Central memory CD8-positive, alpha-beta T cell (primary cell): ENCODE measurements at places on chromosomes 7 and 10.
A peak's percentile ranks its signal among the peaks of the same experiment; 100 is the strongest.

GRCh38 chr7:156635529-156636385, 4.8 kb upstream of the RNF32 start:
- peaks cover 57% of the 10 kb centered on the region for H3K27me3 ChIP-seq
- peaks cover 7% of the 10 kb centered on the region for H3K4me1 ChIP-seq
- no peak overlapping the region for H3K27ac ChIP-seq
- DNase-seq = no peak

GRCh38 chr7:44381494-44382220, 56.3 kb upstream of the CAMK2B start:
- H3K4me1 ChIP-seq = peaks cover 16% of the 10 kb centered on the region
- H3K36me3 ChIP-seq = peaks cover 14% of the 10 kb centered on the region
- H3K4me3 ChIP-seq = no peak overlapping the region
- peak overlapping the region; percentile 57 for H3K27ac ChIP-seq
- DNase-seq = no peak

- no peak for DNase-seq
- H3K27me3 ChIP-seq = peaks cover 21% of the 10 kb centered on the region
- H3K27ac ChIP-seq = no peak overlapping the region
- no peak overlapping the region for H3K4me3 ChIP-seq
- H3K4me1 ChIP-seq = no peaks in the 10 kb centered on the region
- no peaks in the 10 kb centered on the region for H3K36me3 ChIP-seq
Observed at GRCh38 chr7:74464931-74465886, 11.5 kb downstream of the GTF2IRD1 start.

DNA sequence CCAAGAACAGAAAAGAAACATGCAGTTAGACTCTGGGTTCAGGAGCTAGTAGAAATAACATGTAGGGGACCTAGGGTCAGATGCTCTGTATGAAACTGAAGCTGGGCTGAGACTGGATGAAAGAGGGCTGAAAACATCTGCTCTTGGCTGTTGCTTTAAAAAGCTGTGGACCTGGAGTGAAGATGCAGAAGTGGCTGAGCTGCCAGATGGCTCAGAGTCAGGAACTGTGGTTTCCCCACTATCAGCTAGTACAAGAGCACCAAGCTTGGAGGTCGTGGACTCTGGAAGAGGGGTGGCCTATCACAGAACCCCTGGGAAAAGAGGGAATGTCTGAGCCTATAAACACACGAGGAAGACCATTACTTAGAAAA, 5.9 kb downstream of the ADK start:
- peaks cover 32% of the 10 kb centered on the region for H3K4me1 ChIP-seq
- DNase-seq = no peak
- no peak overlapping the region for H3K4me3 ChIP-seq
- no peaks in the 10 kb centered on the region for H3K27me3 ChIP-seq
- no peak overlapping the region for H3K27ac ChIP-seq

DNA sequence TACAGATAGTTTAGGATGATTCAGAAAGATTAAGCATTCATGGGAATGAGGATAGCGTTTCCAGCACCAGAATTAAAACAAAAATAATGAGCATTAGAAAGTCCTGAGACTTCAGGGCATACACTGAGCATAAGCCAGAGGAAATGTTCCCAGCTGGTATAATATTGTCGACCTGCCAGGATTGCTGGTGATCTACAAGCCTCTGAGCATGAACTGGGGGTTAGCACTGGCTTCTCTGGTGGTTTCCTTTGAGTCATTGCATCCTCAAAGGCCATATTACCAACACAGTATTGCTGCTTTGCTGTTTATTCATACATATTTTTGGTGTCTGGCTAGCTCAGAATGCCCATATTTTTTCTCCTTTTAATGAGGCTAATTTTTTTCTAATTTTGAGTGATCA, 10.7 kb upstream of the ATRNL1 start:
- DNase-seq = no peak
- peaks cover 51% of the 10 kb centered on the region for H3K27me3 ChIP-seq
- no peaks in the 10 kb centered on the region for H3K4me1 ChIP-seq
- no peaks in the 10 kb centered on the region for H3K36me3 ChIP-seq
- H3K27ac ChIP-seq = no peak overlapping the region

DNA sequence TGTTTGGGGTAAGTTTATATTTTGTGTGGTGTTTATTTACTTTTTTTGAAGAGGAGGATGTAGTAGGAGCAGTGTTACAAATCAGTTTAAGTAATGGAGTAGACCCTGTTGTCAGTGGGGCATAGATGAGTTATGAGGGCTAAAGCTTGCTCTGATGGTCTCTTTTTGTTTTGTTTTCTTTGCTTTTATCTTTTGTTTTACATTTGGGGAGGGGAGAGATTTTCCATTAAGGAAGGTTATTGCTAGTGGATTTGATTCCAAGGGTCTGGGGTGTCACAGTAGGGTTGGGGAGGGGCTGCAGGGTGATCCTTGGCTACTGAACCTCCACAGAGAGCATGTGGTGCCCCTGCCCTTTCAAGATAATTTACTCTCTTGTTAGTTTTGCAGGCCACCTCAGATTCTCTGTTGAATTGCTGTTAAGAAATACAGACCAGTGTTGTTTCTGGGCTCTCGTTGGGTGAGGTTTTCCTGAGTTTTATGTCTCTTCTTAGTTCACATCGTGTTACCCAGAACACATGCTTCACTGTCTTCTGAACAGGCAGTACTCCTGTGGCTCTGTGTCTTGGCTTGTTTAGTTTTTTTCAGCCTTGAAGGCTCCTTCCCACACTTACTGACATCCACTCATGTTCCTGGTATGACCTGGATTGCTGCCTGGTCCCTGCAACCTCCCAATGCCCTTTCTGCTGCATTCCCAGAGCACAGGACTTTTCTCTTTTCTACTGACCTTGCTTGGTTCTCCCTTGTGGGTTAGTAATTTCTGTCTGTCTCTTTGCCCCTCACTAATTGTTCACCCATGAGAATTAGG, 4.2 kb downstream of the KIFBP start:
- H3K27ac ChIP-seq = peak overlapping the region; percentile 1
- H3K36me3 ChIP-seq = peaks cover 11% of the 10 kb centered on the region
- H3K27me3 ChIP-seq = no peaks in the 10 kb centered on the region

GRCh38 chr7:56030340-56030739, 20.9 kb downstream of the PSPH start:
- no peaks in the 10 kb centered on the region for H3K27me3 ChIP-seq
- H3K36me3 ChIP-seq = no peaks in the 10 kb centered on the region
- no peak overlapping the region for H3K27ac ChIP-seq
- peaks cover 15% of the 10 kb centered on the region for H3K4me1 ChIP-seq
- no peak for DNase-seq
- no peak overlapping the region for H3K4me3 ChIP-seq
